ENCODE measurements at places on chromosomes 2 and 18.

DNA sequence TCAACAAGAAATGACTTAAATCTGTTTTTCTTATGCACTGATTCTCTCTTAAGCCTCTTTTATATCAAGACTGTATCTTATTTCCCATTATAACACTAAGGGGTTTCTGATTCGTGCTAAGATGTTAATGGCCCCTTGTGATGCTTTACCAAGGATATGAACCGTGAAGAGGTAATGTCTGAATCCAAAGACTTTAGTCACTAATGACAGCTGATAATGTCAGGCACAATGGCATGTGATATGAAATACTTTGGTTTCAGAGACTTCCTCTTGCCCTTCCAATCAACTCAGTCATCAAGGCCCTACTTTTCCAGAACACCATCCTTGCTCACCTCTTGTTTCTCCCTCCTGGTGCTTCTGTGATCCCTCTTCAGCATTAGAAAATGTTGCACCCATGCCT is 262.8 kb downstream of the KCNE4 start:
- no peak for DNase-seq

GRCh38 chr18:9243029-9243428 is 91.5 kb upstream of the TWSG1 start:
- DNase-seq, result no peak

DNA sequence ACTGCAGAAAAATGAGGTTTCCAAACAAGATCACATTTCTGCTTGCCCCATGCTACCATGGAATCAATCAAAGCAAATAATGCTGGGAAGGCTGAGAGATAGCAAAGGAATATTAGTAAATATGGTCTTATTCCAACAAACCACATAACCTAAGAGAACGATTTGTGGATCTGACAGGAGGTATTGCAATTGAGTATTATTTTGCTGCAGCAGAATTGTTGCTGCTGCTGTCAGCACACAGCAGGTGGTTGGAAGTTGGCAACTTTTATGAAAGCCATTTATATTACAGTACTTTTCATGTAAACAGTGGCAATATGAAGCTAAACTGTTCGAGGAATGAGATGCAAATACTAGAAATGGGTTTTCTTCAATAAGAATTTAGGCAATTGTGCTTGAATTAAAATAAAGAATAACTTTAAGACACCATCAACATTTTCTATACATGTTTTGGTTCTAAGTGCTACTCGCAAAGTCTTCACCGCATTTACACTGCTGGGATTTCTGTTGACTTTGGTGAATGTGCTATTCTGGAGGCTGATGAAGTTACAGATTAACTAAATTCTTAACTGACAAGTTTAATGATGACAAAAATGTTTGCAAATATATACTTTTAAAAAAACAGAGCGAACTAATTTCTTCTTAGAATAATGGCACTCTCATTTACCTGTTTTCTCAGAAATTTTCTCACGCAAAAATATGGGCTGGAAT is 1285.7 kb downstream of the CNTNAP5 start:
- DNase-seq, result no peak

- no peak for DNase-seq
Measured at GRCh38 chr2:215885536-215885935, 127.8 kb downstream of the MREG start.

- no peak for DNase-seq
Measured at GRCh38 chr18:36012891-36013290, 40.4 kb downstream of the RMP24 start.

DNA sequence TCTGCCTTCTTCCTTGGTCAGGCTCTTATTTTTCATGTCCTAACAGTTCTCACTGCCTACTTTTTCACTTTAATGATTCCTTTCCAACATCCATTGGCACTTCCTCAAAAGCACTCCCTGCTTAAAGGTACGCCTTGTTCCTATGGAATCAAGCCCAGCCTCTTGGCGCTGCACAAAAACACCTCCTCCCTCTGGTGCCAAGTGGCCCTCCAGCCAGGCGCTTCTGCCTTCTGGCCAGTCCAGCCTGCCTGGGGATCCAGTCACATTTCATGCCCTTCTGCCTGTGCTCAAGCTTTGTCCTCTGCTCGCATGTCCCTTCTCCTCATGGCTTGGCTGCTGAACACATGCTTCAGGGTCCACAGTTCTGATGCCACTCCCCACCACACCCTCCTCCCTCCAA is 6.3 kb downstream of the TPRKB start:
- DNase-seq, result no peak

DNA sequence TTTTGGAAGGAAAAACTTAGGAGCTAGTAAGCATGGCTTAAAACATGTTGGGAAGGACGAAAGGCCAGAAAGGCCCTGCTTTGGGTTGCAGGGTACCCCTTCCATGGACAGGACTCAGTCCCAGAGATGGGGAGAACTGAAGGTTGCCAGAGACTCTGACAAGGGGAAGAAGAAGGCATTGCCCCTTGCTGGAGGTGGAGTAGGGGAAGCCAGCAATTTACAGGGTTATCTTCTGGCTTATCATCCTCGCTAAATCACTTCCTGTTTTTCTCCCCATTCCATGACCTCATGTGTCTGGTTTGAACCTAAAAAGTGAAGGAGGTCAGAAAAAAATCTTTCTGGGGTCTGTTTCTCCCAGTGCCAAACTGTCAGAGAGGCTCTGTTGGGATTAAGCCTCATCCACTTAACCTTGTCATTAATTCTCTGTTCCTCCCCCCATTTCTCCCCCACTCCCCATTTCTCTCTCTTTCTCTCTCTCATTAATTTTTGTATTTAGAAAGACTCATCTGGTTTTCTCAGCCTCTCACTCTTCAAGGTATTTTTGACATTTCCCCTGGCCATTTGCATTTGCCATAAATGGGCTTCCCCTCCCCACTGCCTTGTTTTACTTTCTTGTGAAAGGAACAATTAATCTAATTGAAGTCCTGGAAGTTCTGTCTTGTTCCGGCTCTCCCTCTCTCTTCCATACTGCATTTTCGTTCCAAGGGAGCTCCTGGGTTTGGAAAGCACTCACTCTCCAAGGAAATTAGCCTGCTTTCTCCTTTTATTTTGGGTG is 17.4 kb downstream of the NRP2 start:
- DNase-seq, result no peak

GRCh38 chr2:148720501-148721001 is 76.0 kb downstream of the EPC2 start:
- no peak for DNase-seq

GRCh38 chr2:11319939-11320338 is 24.5 kb downstream of the ROCK2 start:
- no peak for DNase-seq

DNA sequence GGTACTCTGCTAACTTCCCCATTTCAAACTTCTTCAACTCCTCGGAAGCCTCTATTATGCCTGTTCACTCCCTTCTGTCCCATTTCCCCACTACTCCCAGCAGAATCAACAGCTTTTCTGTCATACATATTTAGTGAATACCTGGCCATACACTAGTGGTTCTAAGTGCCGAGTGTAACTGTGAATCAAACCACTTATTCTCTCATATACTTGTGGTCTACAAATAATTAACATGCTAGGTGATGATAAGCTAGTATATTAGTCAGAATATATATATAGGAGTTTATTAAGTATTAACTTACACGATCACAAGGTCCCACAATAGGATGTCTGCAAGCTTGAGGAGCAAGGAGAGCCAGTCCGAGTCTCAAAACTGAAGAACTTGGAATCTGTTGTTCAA is 150.7 kb downstream of the CCDC102B start:
- DNase-seq, result no peak

- no peak for DNase-seq
Measured at GRCh38 chr2:145617906-145618305, 1098.0 kb upstream of the ZEB2 start.

- DNase-seq, result no peak
Measured at GRCh38 chr2:28664120-28664842, 87.3 kb upstream of the PPP1CB start.

GRCh38 chr2:232058931-232059330 is 97.4 kb downstream of the DIS3L2 start:
- DNase-seq, result no peak

GRCh38 chr2:160889439-160890170 is 270.6 kb upstream of the TANK start:
- DNase-seq, result no peak

DNA sequence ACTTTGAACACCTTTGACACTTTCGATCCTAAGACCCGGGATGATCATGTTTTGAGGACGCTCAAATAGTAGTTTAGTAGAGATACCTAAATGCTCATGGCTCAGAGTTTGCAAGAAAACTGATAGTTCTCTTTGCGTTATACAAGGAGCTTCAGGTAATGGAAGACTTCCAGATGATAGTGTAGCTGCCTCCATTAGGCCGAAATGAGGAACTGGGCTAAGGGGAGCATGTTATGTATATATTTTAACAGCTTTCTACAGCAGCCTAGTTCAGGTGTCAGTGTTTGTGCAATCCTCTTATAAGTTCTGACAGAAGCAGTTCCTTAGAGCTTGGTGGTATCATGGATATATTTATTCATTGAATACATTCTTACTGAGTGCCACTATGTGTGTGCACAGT is 126.7 kb upstream of the EPC2 start:
- no peak for DNase-seq

DNA sequence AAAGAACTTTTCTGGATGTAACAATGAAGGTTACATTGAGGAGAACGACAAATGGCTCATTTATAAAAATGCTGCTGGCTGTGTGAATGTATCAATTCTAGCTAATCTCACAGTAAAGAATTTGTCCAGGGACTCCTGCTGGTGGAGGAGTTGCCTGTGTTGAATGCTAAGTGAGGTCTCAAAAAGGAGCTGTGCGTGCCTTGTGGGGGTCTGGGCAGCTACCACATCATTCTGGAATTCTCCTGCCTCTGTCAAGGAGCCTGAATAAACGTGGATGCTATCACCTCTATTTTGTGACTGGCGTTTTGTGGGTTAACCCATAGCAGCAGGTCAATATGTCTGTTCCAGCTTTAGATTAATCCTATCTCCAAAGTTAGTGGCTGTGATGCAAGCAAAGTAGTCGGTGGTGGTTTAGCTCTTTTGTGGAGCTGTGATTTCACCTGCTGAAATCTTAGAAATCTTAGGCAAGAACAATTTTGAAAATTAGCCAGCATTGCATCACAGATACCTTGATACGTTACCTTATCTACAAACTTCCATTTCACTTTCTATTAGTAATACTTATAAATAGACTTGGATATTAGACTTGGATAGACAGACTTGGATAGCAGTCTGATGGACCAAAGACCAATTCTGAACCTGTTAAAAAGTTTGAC is 96.8 kb downstream of the MTCL1 start:
- DNase-seq, result no peak

DNA sequence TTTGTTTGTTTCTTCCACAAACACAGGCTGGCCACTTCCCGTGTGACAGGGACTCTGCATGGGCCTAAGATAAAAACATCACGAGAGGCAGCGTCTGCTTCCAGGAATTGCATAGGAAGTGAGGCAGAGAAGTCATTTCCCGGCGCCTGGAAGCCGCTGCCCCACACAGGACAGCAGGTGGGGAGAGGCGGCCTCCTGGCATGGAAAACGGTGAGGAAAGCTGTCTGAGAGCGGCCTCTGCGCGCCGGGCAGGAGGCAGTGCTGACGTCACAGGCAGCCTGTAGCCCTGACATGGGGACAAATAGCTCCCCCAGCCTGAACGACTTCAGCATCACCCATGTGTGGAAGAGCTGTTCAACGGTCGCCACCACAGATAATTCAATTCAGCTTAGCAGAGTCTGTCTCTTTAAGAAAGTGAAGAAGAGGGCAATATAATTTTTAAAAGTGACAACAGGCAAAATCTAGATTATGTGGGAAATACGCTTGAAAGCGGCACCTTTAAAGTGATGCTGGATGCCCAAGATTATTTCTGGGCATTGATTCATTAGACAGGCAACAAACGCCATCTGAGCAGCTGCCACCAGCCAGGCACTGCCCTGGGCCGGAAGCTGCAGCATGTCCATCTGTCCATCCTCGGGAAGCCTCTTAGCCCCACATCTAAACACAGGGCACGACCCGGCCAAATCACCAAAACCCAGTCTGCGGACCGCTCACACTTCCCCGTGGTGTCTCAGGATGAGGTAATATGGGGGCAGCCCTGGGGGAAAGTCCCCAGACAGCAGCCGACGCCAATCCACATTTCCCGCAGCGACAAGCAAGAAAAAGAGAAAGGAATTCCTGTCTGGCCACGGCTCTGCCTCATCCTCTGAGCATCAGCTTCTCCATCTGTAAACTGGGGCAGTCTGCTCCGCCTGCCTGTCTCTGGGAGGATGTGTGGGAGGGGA is 138.9 kb downstream of the PXDN start:
- DNase-seq, result no peak

- DNase-seq, result no peak
Measured at GRCh38 chr18:5166606-5167280, 30.3 kb downstream of the AKAIN1 start.

GRCh38 chr18:58884680-58885079 is 20.0 kb downstream of the ZNF532 start:
- DNase-seq, result no peak
